ENCODE measurements at places on chromosomes 7 and 10.

- no peak for DNase-seq
Observed at GRCh38 chr7:151936207-151936606, 20.0 kb upstream of the GALNTL5 start.

- no peak for DNase-seq
Observed at GRCh38 chr10:71497763-71498326, 101.1 kb downstream of the CDH23 start.

GRCh38 chr10:102119417-102120141, 589 bp downstream of the LDB1 start:
- peak; percentile 27 for DNase-seq

DNA sequence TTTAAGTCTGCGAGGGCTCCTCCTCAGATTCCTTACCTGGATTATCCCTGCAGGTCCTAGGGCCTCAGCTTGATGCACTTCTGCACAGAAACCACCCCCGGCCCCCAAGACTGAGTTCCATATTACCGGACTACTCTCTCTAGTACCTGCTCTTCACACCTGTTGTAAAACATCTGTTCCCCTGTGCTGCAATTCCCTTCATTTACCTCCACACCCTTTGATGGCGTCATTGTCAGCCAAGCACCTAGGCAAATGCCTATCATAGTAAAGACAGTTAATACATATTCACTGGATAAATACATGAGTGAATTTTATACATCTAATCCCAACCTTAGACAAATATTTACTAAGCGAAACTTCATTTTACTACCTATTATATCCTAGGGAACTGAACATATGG, 275.5 kb downstream of the PLXDC2 start:
- no peak for DNase-seq

GRCh38 chr7:76283254-76284159, 19.0 kb upstream of the HSPB1 start:
- DNase-seq, result no peak

- no peak for DNase-seq
Observed at GRCh38 chr10:101772895-101773761, 2.8 kb downstream of the FGF8 start.

- no peak for DNase-seq
Observed at GRCh38 chr10:49204119-49204518, 15.9 kb upstream of the TMEM273 start.

- DNase-seq, result no peak
Observed at GRCh38 chr7:5824297-5824610, 42.8 kb upstream of the RNF216 start.

GRCh38 chr7:74013539-74014272, 14.3 kb upstream of the ELN start:
- no peak for DNase-seq

- no peak for DNase-seq
Observed at GRCh38 chr7:130781346-130781745, 47.3 kb upstream of the KLF14 start.

DNA sequence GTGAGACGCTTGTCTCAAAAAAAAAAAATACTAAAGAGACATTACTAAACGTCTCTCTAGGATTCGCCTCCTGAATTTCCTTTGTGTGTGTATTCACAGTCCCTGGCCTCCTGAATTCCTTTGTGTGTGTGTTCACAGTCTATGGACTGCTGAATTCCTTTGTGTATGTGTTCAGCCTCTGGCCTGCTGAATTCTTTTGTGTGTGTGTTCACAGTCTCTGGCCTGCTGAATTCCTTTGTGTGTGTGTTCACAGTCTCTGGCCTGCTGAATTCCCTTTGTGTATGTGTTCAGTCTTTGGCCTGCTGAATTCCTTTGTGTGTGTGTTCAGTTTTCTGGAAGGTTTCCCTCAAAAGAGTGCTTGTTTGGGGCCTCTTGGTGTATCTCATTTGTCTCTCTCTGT, 8.2 kb downstream of the BMS1 start:
- no peak for DNase-seq

DNA sequence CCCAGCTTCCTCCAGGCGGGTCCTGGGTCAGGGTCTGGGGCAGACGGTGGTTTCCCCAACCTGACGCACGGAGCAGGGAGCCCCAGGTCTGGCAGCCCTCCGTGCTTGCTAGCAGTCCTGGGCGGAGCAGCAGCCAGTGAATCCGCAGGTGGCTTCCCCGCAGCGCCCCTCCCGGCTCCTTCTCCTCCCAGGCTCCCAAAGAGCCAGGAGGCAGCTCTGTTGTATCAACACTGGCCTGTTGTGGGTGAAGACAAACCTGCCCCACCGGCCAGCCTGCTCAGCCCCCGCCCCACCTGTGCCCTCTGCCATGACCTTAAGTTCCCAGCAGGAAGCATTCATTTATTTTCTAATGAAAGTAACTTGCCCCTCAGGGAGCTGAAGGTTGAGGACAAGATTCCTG, 24.0 kb upstream of the TMEM213 start:
- peak; percentile 38 for DNase-seq

- DNase-seq, result no peak
Observed at GRCh38 chr10:113576852-113577251, 24.0 kb downstream of the HABP2 start.

DNA sequence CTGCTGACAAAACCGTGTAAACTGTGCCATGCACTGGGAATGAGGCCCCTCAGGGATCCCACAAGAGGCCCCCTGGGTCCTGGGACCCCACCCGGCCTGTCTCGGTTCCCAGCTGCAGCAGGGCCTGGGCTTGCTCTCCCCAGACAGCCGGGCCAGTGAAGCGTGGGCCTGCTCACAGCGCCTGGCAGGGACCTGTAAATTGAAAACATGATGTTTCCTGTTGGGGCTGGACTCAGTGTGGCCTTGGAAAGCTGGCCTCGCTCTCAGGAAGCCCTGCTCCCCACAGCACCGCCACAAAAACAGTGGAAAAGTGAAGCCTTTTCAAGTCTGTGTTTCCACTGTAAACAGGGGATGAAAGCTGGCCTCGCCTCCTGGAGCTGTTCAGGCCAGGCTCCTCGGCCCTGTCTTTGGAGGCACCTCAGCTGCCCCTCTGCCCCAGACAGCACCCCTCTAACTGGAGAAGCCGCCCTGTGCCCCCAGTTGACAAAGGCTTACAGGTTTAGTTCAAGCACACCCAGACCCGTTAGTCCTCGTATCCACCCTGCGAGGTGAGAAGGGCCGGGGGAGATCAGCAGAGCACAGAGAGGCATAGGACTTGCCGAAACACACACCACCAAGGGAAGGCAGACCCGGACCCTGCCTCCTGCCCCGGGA, 108.3 kb downstream of the ZMIZ1 start:
- no peak for DNase-seq

- DNase-seq, result no peak
Observed at GRCh38 chr10:30639946-30640786, 10.6 kb upstream of the LYZL2 start.

DNA sequence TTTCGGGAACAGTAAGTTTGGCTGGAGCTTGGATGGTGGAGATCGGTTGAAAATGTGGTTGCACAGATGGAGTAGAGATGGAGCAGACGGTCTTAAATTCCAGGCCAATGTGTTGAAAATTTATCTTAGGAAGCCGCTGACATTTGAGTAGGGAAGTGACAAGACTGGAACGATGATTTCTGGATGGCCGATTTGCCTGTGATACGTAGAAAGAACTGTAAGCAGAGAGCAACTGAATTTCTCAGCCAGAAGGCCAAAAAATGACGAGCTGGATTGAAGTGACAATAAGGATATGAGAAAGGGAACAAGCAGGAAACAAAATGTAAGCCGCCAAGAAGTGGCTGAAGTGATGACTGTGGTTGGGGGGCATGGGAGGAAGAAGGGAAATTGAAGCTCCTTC, 687 bp upstream of the ARMC3 start:
- DNase-seq, result no peak

- DNase-seq, result no peak
Observed at GRCh38 chr10:121084016-121084674, 233.0 kb downstream of the WDR11 start.

- no peak for DNase-seq
Observed at GRCh38 chr7:119545118-119545517, 727.9 kb upstream of the KCND2 start.

DNA sequence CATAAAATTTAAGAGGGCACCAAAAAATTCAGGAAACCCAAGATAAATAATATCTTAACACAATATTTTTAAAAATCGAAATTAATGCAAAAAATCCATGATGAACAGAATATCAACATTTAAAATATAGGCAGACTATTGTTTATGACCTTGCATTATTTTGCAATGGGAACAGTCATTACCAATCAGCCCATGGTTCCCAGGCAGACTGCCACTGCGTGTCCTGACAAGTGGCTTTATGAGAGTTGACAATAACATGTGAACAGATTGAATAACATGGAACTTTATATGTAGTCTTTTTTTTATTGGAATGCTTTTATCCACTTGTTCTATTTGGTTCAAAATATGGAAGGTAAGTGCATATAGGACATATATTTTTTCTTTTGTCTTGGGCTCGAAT, 3.1 kb upstream of the AVPI1 start:
- no peak for DNase-seq

DNA sequence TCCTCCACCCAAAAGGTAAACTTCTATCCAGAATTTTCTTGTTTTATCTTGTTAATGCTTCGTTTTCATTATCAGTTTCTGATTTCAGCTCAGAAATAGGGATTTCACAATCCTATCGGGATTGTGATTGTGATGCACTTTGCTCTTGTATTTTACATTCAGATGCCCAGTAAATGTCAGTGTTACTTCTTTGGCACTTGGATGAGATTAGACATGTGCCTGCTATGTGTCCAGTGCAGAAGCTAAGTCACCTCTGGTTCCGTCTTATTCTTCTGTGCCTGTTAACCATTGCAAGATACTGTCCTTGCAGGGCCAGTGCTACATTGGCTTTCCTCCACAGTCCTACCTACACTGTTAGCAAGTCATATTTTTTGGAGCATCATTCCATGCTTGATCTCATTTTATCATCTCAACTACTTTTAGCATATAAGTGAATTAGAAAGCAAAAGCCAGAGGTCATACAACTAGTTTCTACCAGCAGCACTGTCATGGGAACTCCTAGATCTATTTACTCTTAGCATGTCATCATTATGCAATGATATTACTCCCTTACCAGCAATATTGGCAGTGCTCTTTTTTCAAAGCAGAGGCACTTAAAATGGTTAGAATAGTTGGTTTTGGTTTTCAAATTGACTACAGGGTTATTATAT, 26.7 kb downstream of the ZNF277 start:
- DNase-seq, result no peak

DNA sequence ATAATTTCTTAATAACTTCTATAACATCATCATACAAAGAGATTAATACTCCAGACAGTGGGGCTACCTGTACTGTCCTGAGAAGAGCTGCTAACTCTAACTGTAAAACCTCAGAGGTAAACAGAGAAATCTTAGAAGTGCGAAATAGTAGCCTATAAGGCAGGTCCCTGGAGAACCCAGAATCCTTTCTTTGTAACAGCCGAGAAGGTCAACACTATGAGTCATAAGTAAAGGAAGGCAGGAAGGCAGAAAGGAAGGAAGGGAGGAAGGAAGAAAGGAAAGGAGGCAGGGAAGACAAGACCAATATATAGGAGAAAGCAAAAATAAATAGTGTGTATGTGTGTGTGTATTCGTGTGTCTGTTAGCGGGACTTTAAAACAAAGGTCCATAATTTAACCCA, 540.6 kb downstream of the ZWINT start:
- no peak for DNase-seq

DNA sequence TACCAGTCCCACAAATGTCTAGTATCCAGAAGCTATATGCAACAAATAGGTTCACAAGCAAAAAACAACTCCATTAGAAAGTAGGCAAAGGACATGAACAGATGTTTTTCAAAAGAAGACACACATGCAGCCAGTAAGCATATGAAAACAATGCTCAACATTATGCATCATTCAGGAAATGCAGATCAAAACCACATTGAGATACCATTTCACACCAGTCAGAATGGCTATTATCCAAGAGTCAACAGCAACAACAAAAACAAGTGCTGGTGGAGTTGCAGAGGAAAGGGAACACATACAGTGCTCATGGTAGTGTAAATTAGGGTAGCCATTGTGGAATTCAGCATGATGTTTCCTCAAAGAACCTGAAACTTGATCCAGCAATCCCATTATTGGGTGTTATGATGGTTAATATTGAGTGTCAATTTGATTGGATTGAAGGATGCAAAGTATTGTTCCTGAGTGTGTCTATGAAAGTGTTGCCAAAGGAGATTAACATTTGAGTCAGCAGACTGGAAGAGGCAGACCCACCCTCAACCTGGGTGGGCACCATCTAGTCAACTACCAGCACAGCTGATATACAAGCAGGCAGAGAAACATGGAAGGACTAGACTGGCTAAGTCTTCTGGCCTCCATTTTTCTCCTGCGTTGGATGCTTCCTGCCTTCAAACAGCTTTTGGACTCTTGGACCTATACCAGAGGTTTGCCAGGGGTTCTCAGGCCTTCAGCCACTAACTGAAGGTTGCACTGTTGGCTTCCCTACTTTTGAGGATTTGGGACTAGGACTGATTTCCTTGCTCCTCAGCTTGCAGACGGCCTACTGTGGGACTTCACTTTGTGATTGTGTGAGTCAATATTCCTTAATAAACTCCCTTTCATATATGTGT, 218.4 kb upstream of the SEMA3D start:
- DNase-seq, result no peak

DNA sequence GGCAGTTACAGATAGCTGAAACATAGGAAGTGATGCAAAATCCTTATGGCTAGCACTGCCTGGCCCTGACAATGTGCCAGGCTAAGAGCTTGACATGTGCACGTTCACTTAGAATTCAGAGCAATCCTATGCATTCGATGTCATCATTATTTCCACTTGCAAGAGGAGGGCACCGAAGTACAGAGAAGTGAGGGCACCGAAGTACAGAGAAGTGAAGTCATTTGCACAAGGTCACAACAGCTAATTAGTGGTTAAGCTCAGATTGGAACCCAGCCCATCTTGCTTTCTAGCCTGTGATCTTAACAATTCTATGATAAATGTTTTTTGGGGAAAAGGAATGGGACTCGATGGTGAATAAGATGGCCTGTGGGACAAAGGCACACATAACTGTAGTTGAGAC, 73.4 kb downstream of the ARHGAP22 start:
- DNase-seq, result no peak

- DNase-seq, result no peak
Observed at GRCh38 chr10:61163403-61163802, 219.4 kb upstream of the RHOBTB1 start.

GRCh38 chr7:14761510-14762296, 140.8 kb downstream of the DGKB start:
- peak; percentile 86 for DNase-seq

GRCh38 chr10:76393875-76394706, 962.7 kb downstream of the LRMDA start:
- DNase-seq, result no peak

DNA sequence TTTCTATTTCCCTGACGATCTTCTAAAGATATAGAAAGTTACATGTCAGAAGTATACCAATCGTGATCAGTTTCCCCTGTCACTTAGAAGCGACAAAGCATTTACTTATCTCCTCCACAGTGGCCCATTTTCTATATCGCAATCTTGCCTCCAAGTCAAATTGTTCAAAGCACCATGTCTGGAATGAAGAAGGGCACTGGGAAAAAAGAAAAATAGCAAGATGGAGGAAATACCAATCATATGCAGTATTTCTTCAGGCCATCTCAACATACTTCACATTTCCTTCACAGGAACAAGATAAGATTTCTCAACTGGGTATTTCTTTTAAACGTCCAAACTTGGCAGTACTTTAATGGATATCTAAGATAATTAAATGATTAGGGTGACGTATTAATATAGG, 63.3 kb upstream of the IL6 start:
- DNase-seq, result no peak
